ENCODE measurements at places on chromosomes 7 and 10. TPM values are rescaled to one million over a fixed set of nuclear protein-coding genes. Genes with fewer than 3 reads are reported as not detected.

- DNase-seq = no peak
Measured at GRCh38 chr10:62019685-62020359, 118.3 kb downstream of the ARID5B start.

- no peak for DNase-seq
Measured at GRCh38 chr7:30931929-30932540, 20.4 kb downstream of the AQP1 start.

DNA sequence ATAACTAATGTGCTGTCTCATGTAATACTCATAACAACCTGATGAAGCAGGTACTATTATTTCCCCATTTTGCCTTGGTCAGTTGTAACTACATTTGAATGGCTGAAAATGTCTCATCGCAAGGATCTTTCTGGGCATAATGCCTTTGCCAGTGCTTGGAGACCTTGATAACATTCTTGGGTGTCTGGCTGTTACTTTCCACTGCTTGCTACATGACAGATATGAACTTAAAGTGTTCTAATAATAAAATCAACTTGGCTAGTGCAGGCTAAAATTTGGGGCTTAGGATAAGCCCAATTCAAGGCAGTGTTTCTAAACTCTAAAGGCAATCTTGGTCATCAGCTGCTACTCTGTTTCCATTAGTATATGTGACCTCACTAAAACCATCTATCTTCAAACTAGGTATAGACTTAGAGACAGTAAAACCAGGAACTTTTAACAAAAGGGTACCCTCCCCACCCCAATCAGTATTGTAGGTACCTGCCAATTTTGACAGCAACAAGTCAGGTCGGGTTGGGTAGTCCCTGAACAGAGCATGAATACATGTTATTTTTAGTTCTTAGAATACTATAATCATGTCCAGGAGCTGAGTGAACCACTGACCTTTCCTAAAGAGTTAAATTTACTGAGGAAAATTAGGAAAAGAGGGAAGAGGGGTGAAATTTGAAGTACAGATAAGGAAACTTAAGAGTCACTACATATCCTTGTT lies 68.2 kb upstream of the AHR start:
- no peak for DNase-seq

Gene DGKI
- total RNA-seq = 0.75 TPM

Gene DCLRE1C
- total RNA-seq = 3.0 TPM

Gene DHTKD1
- total RNA-seq = 28.9 TPM

Gene ANXA8
- 0.30 TPM for total RNA-seq
